Fibroblast of lung (primary cell): ENCODE measurements at places on chromosomes 12 and 14. TPM values are rescaled to one million over a fixed set of nuclear protein-coding genes. Genes with fewer than 3 reads are reported as not detected.

DNA sequence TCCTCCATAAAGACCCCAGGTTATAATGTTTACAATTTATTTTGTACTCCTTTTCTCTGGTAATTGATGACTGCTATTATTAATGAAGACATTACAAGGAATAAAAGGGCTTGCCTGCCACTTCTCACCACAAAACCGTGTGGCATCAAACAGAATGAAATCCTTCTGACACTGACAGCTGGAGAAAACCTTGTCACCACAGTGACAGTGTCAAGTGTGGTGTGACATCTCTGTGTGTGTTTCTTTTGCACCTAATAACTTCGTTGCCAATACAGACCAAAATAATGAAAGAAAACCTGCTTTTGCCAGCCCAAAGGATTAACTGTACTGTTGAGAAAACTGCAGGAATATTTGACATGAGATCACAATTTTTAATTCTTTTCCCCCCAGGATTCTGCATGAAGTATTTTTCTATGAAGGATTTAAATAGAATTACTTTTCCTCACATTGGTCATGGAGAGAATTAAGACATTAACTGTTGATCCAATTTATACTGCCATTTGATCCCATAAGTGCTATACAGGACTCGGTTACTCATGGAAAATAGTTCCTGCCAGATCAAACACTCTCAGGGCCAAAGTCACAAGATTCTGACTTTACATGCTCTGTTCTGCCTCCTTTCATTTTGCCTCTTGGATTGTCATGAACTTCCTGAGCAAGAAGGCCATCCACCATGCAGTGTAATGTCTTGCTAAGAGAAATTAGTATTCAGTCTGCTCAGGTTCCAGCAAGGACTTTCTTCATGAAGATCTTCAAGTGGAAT, 60.4 kb upstream of the IFNG-AS1 start:
- no peak for DNase-seq

DNA sequence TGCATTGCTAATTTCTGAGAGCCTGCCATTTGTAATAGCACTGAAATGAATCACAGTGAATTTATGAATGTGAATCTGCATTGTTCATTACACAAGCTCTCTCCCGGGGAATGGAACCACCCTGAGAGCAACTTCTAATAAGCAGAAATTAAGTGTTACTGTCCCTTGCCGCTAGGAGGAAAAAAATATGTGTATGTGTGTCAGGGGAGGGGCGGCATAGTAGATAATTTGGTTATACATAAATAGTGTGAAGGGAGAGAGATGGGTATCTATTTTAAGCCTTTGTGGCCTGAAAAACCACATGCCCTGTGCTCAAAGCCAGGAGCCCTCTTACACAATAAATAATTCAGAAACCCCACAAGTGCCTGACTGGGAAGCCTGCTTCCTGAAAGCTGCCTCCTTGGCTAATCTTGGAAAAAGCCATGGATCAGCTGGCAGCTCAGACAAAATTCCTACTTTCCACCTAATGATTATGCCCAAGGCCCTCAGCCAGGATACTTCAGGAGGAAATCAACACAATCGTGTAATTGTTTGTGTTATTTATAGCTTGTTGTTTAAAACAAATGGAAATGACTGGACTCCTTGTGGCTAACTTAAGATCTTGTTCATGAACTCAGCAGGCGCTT, 366.2 kb upstream of the KITLG start:
- peak; percentile 88 for DNase-seq

- DNase-seq, result no peak
Observed at GRCh38 chr12:65926119-65926908, 102.0 kb downstream of the HMGA2 start.

DNA sequence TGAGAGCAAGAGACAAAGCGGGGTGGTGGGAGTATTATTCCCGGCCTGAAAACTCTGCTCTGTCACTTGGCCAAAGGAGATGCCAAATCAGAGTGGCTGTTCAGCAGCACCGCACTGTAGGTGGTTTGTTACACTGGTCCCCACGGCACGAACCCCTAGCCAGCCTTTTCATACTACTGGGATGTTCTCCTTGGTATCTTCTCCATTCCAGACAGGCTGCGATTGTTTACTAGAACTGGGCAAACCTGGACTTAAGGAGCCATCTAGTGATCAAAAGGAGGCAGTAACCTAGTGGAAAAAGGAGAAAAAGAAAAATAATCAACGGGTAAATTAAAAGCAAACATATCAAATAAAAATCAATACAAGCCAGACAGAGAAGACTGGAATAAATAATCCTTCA, 58.9 kb upstream of the TMTC2 start:
- DNase-seq, result peak; percentile 28

The FMNL3 gene
- 17.2 and 22.5 TPM in 2 replicates for total RNA-seq

The CIROP gene
- 0.17 and 1.0 TPM in 2 replicates for total RNA-seq

DNA sequence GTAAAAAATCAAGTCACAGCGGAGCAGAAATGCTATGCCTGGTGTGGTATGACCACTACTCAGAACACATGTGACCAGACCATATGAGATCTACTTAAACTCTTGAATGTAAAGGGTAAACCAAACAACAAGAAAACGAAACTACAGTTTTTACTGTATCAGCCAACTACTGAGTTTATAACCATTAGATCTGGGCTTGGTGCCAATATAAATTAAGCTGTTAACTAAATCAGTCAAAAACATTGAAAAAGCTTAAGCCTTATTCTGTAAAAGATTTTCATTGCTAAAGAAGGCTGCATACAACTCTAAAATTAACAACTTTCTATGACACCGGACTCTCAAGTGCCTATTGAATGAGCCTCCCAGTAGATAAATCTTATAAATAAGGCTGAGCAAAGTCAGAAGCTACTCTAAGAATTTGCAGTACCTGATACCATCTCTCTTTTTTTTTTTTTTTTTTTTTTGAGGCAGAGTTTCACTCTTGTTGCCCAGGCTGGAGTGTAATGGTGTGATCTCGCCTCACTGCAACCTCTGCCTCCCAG, 35.4 kb downstream of the SPTLC2 start:
- peak; percentile 76 for DNase-seq

The IGFBP6 gene
- 592 and 973 TPM in 2 replicates for total RNA-seq

- DNase-seq, result no peak
Observed at GRCh38 chr12:123149501-123150274, 1.2 kb downstream of the PITPNM2 start.

GRCh38 chr14:89251061-89251460, 166.0 kb downstream of the FOXN3 start:
- peak; percentile 56 for DNase-seq

The TRHDE gene
- total RNA-seq, result 5.9 and 7.3 TPM in 2 replicates

DNA sequence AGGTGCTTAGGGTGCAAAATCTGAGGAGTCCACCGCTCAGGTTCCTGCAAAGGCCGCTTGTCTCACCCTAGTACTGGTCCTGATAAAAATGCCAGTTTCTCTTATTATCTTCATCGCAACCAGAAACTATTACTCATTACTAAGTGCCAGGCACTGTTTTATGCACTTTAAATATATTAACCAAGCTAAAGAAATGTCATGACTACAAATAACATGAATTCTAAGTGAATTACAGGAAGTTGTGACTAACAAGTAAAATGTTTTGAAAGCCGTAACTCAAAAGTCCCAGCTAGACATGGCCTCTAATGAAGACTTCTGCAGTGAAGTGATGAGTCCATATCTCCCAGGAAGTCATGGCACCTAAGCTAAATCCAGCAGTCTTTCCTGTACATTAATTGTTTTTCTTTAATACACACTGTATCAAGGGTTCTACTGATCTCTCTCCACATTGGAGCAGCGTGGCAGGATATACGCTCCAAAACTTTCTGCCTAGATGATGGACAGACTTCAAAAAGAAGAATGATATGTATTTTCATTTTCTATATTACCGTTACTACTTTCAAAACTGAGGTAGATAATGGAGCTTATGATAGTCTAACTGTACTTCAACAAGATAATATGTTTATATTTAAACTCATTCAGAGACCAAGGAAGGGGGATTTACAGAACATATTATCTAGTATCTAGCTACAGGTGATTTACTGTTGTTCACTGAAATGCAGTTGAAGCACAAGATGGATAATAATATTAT, 117.3 kb upstream of the ARID2 start:
- DNase-seq, result no peak

DNA sequence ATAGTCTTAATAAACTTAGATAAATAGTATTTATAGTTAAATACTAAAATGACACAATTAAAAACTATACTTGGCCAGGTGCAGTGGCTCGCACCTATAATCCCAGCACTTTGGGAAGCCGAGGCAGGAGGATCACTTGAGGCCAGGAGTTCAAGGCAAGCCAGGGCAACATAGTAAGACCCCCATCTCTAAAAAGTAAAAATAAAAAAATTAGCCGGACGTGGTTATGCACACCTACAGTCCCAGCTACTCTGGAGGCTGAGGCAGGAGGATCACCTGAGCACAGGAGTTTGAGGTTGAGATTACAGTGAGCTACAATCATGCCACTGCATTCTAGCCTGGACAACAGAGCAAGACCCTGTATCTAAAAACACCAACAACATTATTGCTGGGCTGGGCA, 16.0 kb downstream of the CINP start:
- DNase-seq, result no peak

- peak; percentile 81 for DNase-seq
Observed at GRCh38 chr12:70576341-70577282, 60.6 kb downstream of the PTPRB start.

The AMN gene
- under 0.01 TPM in 2 replicates for total RNA-seq

The KRT3 gene
- total RNA-seq, result not detected in 2 replicates

The TMEM119 gene
- total RNA-seq, result 132 and 358 TPM in 2 replicates

- DNase-seq, result no peak
Observed at GRCh38 chr14:57686304-57686703, 179.6 kb downstream of the SLC35F4 start.

- DNase-seq, result no peak
Observed at GRCh38 chr12:132103542-132104308, 40.4 kb downstream of the DDX51 start.

The CPNE8 gene
- 10.5 and 13.4 TPM in 2 replicates for total RNA-seq

DNA sequence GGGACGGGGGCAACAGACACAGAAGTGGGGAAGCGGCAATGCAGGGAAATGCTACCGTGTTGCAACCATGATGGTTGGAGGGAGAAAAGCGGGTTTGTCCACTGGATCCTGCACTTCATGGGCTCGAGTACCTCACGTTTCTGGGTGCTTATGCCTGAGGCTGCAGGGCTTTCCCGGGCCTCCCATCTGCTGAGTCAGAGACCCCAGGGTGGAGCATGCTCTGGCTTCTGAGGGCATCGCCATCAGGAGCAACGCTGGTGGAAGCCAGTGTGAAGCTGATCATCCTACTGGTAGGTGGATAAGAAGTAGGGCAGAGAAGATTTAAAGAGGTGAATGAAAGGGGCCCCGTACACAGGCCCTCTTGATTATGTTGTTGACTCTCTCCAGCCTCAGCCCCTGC, 5.0 kb upstream of the ADGRD1 start:
- DNase-seq, result no peak

DNA sequence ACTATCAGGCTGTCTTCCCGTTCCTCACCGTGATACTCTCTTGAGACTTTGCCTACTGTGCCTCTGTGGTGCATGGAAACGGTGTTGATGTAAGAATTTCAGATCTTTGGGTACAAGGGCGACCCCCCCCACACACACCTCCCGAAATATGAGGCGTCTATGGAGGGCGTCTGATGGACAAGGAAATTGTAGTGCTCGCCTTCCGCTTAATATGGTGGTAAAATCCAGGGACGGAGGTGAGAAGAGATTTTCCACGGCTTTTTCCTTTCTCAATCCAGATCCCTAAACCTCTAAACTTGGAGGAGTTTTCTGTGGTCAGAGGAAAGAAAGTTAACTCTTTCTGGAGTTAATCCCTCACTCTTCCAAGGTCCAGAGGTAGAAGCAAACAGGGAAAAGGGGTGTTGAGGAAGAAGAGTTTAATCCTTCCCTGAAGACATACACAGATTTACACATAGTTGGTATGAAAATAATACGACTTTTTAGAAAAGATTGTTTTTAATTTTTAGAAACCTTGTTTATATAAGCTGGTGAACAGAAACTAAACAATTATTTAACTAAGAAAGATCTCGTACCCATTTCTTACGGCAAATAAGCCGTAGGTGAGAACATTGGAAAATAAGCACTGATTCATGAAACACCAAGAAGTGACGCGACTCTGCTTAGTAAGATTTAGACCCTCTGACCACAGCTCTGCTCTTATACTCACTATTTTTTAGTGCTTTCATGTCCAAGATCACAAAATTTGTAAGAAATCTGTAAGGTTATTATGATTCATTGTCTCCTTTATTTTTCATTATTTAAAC, 23.1 kb upstream of the RNASE12 start:
- DNase-seq, result no peak

DNA sequence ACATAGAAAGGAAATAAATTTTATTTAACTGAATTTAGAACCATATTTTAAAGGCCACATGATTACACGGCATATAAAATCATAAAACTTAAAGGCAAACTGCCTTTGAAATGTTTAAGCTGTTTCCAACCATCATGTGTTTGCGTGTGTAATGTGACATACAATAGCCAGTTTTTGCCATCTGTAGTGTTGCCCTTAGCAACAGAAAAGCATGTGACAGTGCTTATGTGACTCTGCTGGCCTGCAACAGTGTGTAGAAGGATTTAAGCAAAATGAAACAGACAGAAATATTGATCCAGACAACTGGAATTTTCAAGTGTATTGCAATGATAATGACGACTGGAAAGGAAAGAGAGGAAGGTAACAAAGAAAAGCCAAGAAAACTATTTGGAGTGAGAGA, 49.5 kb downstream of the TSPAN19 start:
- no peak for DNase-seq

DNA sequence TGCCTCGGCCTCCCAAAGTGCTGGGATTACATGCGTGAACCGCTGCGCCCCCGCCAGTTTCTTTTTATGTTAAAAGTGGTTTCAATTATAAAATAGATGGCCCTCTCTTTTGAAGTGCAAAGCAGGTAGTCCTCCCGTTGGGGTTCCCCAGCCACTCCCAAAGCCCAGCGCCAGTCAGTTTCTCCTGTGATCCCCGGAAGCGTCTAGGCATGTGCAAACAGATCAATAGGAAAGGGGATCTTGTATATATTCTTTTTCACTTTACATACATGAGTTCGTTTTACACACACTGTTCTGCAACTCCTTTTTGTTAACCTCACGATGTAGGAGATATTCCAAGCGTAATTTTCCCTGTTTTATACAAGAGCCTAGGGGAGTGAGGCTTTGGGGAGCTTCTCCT, 16.3 kb upstream of the DLK1 start:
- DNase-seq, result no peak

DNA sequence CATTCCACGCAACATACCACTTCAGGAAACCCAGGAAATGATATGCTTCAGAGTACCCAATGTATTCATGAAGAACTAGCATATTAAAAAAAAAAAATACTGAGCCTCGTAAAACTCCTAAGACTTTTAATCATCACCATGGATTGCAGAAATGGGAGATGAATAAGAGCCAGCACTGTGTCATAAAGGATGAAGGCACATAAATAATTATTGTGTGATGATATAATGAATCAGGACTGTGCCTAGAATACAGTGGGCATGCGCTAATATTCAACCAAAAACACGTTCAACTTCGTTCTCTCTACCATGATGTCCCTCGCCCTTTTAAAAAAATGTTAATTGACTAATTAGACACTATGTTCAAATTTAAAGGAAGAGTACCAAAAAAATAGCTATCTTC, 68.7 kb downstream of the CIT start:
- DNase-seq, result peak; percentile 35

The ACSM4 gene
- total RNA-seq, result not detected in 2 replicates

DNA sequence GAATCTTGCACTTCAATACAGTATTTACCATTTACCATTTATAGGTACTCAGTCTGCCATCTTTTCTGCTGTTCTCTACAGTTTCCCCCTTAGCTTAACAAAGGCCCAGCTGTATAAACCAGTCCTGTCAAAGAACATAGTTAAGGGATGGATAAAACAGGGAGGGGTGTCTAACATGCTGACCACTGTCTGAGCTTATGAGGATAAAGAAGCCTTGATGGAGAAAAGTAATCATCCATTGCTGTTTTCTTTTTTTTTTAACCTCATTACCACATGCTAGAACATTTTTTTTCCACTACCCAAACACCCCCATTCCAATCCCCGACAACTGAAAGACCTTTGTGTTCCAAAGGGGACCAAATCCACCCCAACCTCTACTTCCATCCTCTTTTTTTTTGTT, 39.9 kb downstream of the SOX5 start:
- DNase-seq, result no peak
